ENCODE measurements at places on chromosomes 2 and 18. TPM values are rescaled to one million over a fixed set of nuclear protein-coding genes. Genes with fewer than 3 reads are reported as not detected.

Gene DSC1
- not detected for total RNA-seq

Gene SMYD1
- total RNA-seq = under 0.01 TPM

Gene ECEL1
- total RNA-seq = not detected

Gene TBR1
- total RNA-seq = under 0.01 TPM

Gene CRYGD
- total RNA-seq = not detected

Gene GNLY
- total RNA-seq = not detected

Gene PTCD3
- 63.1 TPM for total RNA-seq

Gene GAL3ST2
- 0.43 TPM for total RNA-seq

Gene SH3YL1
- total RNA-seq = 35.4 TPM

Gene CDH2
- 89.2 TPM for total RNA-seq

Gene CRYBA2
- not detected for total RNA-seq

Gene ATOH8
- 9.1 TPM for total RNA-seq

Gene KCNK3
- total RNA-seq = under 0.01 TPM

Gene GCG
- total RNA-seq = not detected

Gene MARCHF4
- total RNA-seq = 5.2 TPM

Gene LYG2
- total RNA-seq = not detected

Gene LRRC30
- total RNA-seq = not detected

Gene ITPRIPL1
- total RNA-seq = 3.2 TPM
